Epithelial cell of proximal tubule (primary cell): ENCODE measurements at places on chromosomes 2 and 18. TPM values are rescaled to one million over a fixed set of nuclear protein-coding genes. Genes with fewer than 3 reads are reported as not detected.

The GPR148 gene
- total RNA-seq, result not detected in 2 replicates

The DYNAP gene
- not detected in 2 replicates for total RNA-seq

The SP9 gene
- total RNA-seq, result 0.06 TPM in 1 of 2 replicates, not detected in the other

The DCC gene
- not detected in 2 replicates for total RNA-seq

The TXNDC2 gene
- total RNA-seq, result not detected in 2 replicates

The RUFY4 gene
- not detected in 2 replicates for total RNA-seq

The CFAP210 gene
- total RNA-seq, result 0.14 TPM in 1 of 2 replicates, not detected in the other

The ITGB1BP1 gene
- 62.6 and 73.8 TPM in 2 replicates for total RNA-seq

The LRRTM4 gene
- not detected in 2 replicates for total RNA-seq

The DHRS9 gene
- 0.14 and 0.35 TPM in 2 replicates for total RNA-seq

The KIAA2012 gene
- not detected in 2 replicates for total RNA-seq

The EFEMP1 gene
- total RNA-seq, result 30.0 and 42.8 TPM in 2 replicates

The HJURP gene
- total RNA-seq, result 56.9 and 64.9 TPM in 2 replicates

The FHOD3 gene
- 27.3 and 28.4 TPM in 2 replicates for total RNA-seq

The RGPD4 gene
- not detected in 2 replicates for total RNA-seq

The TTN gene
- total RNA-seq, result 0.12 TPM in 1 of 2 replicates, not detected in the other

The CRYGC gene
- total RNA-seq, result not detected in 2 replicates

The PARD6G gene
- total RNA-seq, result 3.0 and 3.6 TPM in 2 replicates

The DNAJC5G gene
- total RNA-seq, result not detected in 2 replicates

The IL37 gene
- total RNA-seq, result not detected in 2 replicates

The MEIS1 gene
- total RNA-seq, result 0.23 and 3.5 TPM in 2 replicates

The NGEF gene
- total RNA-seq, result 4.2 and 8.6 TPM in 2 replicates

The GAREM1 gene
- 2.0 and 3.1 TPM in 2 replicates for total RNA-seq

The GRHL1 gene
- total RNA-seq, result 3.9 and 6.8 TPM in 2 replicates

The HOXD8 gene
- total RNA-seq, result 18.0 and 26.5 TPM in 2 replicates

The CD207 gene
- not detected in 2 replicates for total RNA-seq

The PARD3B gene
- 0.94 and 3.6 TPM in 2 replicates for total RNA-seq

The MAL gene
- total RNA-seq, result 28.5 and 63.8 TPM in 2 replicates

The CDH2 gene
- 74.5 and 78.2 TPM in 2 replicates for total RNA-seq

The SRBD1 gene
- 8.1 and 9.3 TPM in 2 replicates for total RNA-seq

The COBLL1 gene
- 28.8 and 33.0 TPM in 2 replicates for total RNA-seq

The ANKRD36B gene
- total RNA-seq, result 5.9 and 8.7 TPM in 2 replicates

The DLX1 gene
- total RNA-seq, result 0.22 TPM in 1 of 2 replicates, not detected in the other

The EGR4 gene
- 0.07 TPM in 1 of 2 replicates, not detected in the other for total RNA-seq

The CEP192 gene
- total RNA-seq, result 17.4 and 18.3 TPM in 2 replicates

The SERPINB10 gene
- total RNA-seq, result 0.98 TPM in 1 of 2 replicates, not detected in the other

The KCNJ13 gene
- total RNA-seq, result not detected in 2 replicates

The SAG gene
- not detected in 2 replicates for total RNA-seq

The GKN2 gene
- total RNA-seq, result not detected in 2 replicates
